ENCODE measurements at places on chromosomes 3 and 15.

DNA sequence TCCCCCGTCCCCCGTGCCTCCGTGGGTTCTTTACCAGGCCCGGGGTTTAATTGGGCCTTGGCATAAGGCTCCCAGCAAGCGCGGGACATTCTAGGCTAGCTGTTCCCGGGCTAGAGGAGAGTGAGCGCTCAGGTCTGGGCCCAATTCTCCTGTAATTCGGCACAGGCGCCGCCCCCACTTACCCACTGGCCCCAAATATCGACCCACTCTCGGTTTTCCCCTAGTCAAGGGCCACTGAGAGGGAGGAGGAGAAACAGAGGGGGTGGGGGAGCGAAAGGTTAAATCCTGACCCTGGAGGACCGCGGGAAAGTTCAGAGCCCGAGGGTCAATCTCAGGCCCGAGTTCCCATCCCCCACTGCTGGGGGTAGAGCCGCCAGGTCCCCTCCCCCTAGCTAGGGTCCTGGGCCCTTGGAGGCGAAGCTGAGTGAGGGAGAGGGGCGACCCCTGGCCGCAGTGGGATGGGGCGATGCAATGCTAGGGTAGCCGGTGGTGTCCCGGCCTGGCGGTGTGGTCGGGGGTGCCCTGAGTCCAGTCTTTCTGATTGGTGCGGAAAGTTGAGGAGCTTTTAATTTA lies 8.5 kb upstream of the ONECUT1 start:
- no peak for DNase-seq

GRCh38 chr15:43103907-43104306 lies 1.9 kb downstream of the UBR1 start:
- DNase-seq: no peak

DNA sequence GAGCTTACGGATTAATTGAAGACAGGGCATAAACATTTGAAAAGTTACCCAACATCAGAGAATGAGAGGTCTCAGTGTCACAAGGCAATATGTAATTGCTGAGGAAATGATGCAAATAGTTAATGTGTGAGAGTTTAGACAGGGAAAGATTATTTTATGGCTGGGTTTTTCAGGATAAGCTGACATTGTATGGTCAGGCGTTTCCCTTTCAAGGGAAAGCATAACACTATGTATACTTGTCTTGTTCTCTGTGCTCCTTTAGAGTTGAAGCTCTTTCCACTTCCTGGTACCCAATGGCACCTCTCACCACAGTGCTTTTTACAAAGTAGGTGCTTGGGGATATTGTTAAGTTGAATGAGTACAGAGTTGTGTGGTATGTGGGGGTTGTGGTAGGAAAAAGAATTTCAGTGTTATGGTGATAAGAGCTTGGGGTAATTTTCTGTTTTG lies 19.9 kb downstream of the IQGAP1 start:
- DNase-seq: no peak

DNA sequence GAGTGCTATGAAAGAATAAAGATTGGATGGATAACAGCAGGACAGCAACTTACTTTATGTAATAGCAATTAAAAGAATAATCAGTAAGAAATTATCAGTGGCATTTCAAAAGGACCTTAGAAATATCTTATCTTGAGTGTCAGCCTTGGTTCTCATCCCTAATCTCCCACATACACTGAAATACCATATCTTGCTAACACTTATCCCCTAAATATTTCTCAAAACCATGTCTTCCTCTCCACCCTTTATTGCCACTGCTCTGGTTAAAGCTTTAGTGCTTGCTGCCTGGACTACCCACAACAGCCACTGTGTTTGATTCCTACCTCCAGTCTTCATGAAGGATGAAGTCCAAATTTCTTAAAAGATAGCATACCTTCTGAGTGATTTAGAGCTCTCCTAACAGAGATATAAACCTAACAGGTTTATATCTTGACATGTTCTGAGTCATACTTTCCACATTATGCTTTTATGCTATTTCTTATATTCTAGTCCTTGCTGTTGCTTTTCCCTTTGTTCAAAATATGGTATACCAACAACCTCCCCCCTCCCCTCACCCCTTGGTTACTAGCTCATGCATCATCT lies 202.8 kb downstream of the RSRC1 start:
- no peak for DNase-seq

DNA sequence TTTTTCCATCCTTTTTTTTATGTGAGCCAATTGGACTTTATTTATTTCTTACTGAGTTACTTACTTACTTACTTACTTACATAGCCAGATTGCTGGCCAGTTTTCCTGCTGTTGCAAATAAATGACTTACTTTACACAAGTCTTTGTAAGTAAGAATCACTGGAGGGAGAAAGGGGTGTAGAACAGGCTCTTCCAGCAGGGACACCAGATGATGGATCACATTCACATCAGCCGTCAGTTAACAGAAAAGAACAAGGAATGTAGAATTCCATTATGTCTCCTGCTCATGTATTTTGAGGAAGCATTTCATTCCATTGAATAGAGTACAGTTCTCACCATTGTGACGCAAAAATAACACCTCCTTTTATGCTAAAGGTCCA lies 188.6 kb downstream of the FNDC3B start:
- no peak for DNase-seq

DNA sequence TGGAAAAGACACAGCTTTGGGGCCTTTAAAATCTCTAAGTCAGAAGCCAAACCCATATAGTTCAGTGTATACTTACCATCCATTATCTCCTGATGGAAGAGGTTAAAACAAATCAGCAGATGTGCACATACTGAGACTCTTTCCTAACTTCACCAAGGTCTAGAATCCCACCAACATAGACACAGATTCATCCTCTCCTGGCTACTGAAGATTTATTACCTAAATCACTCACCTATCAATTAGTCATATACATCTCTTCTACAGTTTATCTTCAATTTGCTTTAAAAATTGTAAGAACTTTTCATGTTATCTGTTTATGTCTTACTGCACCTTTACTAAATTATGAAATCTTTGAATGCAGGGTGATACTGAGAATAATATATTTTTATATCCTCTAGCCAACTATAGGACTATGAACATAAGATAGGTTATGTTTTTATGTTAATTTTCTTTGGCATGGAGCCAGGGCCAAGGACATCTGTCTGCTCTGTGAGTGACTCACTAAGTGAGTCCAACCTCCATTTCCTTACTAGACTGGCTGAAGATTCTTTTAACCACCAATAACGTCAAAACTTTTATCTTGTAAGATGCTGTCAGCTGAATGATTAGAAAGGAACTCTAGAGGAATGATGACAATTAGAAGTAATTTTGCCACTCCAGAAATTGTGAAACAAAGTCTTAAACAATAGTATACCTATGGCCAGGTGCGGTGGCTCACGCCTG lies 397.6 kb downstream of the FOXP1 start:
- no peak for DNase-seq

DNA sequence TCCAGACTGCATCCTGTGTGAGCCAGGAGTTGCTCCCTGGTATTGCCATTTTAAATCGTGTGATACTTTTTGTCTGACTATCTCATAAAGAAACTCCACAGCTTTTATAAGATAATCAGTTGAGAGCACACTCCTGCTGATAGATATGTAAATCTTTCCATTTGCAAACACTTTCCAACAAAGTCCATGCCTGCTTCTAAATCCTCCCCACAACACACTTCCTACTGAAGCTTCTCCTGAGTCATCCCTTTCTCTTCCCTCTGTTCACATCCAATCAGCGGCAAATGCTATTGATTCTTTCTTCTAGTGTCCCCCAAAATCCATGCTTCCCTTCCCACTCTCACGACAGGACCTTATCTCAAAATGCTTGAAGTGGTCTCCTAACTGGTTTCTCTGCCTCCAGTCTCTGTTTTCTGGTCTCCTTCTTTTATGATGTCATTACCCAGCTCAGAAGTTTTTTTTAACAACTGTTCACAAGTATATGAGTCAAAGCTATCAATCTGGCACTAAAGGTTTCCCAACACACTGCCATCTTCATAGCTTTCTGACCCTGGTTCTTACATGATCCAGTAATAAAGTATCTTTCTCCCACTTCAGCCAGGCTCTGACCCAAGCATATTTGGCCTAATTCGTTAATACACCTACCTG lies 4.5 kb upstream of the WWTR1 start:
- DNase-seq: no peak

DNA sequence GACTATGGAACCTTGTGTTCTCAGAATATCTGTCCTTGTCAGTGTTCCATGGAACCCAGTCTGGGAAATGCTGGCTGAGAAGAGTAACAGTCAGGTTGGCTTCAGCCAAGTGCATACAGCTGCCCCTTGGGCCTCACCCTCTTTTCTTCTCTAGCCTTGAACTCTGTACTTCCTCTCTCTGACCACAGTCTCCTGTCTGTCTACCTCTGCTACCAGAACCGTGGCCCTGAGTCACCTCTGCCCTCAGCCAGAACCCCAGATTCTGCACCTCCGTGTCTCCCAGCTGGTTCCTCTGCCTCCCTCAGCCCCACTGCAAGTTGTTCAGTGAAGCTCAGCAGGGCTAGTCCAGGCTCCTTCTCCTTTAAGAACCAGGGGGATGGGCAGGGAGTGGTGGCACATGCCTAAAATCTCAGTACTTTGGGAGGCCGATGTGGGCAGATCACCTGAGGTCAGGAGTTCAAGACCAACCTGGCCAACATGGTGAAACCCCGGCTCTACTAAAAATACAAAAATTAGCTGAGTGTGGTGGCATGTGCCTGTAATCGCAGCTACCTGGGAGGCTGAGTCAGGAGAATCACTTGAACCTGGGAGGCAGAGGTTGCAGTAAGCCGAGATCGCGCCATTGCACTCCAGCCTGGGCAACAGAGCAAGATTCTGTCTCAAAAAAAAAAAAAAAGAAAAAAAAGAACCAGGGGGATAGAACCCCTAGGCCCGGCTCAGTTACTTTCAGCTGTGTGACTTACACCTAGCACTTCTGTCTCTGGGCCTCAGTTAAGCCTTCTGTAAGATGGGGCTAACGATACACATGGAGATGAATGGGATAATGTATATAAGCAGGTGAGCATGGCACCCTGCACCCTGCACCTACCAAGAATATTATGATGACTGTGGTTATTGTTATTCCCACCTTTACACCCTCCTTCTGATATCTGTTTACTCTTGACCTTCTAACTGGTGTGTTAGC lies 24.3 kb upstream of the TATDN2 start:
- DNase-seq: no peak

Data from upper lobe of left lung (tissue), 6 donors.